ENCODE measurements at places on chromosomes 1 and 21. TPM values are rescaled to one million over a fixed set of nuclear protein-coding genes. Genes with fewer than 3 reads are reported as not detected.

Gene KIF21B
- 0.12 TPM for total RNA-seq

Gene CFHR5
- not detected for total RNA-seq

Gene HSD11B1
- not detected for total RNA-seq

Gene CYP4A11
- total RNA-seq, result not detected

Gene WRAP73
- total RNA-seq, result 12.3 TPM

Gene PLPPR4
- 8.8 TPM for total RNA-seq

Gene RNF2
- total RNA-seq, result 27.3 TPM

Gene GJC2
- 2.1 TPM for total RNA-seq

Gene VANGL1
- total RNA-seq, result 14.3 TPM

Gene CD34
- total RNA-seq, result 1.9 TPM

Gene EVI5
- 43.5 TPM for total RNA-seq

Gene PPFIA4
- total RNA-seq, result 14.5 TPM

Gene KCNJ15
- total RNA-seq, result 1.9 TPM

Gene OR1C1
- not detected for total RNA-seq

Gene SNX7
- total RNA-seq, result 85.6 TPM

Gene PADI3
- total RNA-seq, result 0.12 TPM
